Bone marrow (tissue), 2 donors: ENCODE measurements at places on chromosomes 2 and 18.

DNA sequence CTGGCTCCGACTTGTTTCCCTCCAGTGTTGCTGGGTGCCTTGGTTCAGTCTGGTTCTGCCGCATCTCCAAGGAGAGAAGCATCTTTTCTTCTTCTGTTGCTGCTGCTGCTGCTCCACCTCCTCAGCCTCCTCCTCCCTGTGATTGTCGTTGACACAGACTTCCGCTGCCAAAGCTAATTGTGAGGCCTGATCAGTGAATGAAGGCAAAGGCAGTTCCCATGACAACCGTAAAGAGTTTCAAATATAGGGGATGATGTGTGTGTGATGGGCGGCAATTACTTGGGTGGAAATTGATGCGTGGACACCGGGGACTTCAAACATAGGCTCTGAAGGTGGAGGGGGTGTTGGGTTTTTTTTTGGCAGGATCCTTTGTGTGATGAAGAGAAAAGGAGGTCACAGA lies 13.7 kb downstream of the TET3 start:
- DNase-seq, result no peak

GRCh38 chr2:74525717-74526648 lies at the start of gene DQX1:
DQX1 (minus strand) TSS chr2:74526231; CDS start chr2:74525729, 502 bp downstream.
- DNase-seq, result no peak

DNA sequence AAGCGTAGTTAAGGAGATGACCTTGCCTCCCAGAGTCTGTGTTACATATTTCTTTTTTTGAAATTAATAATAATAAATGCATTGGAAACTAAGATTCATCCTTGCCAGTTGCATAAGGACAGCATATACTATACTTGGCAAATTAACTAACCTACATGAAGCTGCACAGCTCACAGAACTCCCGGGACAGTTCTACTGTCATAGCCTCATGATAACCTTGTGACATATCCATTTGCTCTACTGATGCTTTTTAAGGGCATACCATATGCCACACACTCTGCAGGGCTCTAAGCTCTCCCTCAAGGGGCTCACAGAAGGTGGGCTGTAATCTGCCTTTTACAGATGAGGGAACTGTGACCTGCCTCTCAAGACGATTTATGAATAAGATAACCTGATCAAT lies 3.8 kb downstream of the ITGB1BP1 start:
- DNase-seq, result no peak

- no peak for DNase-seq
These were observed 66.1 kb downstream of the CHN1 start for GRCh38 chr2:174939046-174939445.

DNA sequence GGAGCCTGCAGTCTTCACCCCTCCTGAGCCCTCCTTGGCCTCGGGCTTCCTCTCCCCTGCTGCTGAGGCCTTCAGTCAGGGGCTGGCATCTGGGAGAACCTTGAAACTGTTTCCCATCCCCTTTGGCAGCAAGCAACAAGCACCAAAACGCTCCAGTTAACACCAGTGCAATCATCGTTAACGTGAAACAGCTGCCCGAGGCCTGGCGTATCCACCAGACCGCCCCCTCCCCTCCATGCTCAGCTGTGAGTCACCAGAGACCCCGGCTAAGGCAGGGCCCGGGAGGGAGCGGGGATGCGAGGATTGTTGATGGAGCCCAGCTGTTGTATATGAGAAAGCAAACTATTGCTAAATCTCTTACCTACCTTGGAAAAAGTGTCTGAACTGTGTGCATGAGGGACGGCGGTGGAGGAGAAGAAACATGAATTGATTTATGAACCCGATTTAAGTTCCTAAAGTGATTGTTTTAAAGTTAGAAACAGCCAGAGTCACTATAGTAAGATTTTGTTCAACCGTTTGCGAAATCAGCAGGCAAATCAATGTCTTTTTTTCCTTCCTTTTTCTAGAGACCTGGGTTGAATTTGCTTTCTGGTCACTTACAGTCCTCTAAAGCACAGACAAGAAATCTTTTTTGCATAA lies 5.2 kb downstream of the ZFP36L2 start:
- no peak for DNase-seq

GRCh38 chr2:161576421-161576820 lies 47.8 kb upstream of the SLC4A10 start:
- no peak for DNase-seq

GRCh38 chr2:234702731-234703225 lies 205.9 kb upstream of the ARL4C start:
- no peak for DNase-seq

- no peak for DNase-seq
These were observed 202.2 kb upstream of the TWIST2 start for GRCh38 chr2:238645716-238646115.

- no peak for DNase-seq
These were observed 2.5 kb downstream of the RAX start for GRCh38 chr18:59270689-59271257.

GRCh38 chr2:43484323-43484930 lies 111.4 kb downstream of the THADA start:
- peak; percentile 63 for DNase-seq

- DNase-seq, result no peak
These were observed 114.7 kb downstream of the BCL2L11 start for GRCh38 chr2:111235192-111236015.

- no peak for DNase-seq
These were observed 11.4 kb upstream of the PKDCC start for GRCh38 chr2:42036413-42036812.

DNA sequence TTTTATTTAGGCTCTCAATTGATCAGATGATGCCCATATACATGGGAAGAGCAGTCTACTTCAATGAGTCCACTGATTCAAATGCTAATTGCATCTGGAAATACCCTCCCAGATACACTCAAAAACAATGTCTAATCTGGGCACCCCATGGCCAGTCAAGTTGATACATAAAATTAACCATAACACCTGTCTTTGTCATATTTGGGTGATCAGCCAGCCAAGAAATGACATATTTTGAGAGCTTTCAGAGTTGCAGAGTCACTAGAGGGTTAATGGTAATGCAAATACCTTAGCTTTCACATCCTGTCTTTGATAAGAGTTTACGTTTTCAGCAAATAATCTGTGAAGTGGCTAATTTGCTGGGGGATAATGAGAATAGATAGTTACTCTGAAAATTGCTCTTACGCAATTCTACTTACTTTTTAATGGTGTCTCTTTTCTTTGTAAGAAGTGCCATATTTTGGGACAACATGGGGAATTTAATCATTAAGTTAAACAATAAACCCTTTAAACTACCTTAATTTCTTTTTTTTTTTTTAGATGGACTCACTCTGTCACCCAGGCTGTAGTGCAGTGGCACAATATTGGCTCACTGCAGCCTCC lies 49.1 kb downstream of the CCDC195 start:
- no peak for DNase-seq

- no peak for DNase-seq
These were observed 47.3 kb upstream of the PAPOLG start for GRCh38 chr2:60708630-60709320.

DNA sequence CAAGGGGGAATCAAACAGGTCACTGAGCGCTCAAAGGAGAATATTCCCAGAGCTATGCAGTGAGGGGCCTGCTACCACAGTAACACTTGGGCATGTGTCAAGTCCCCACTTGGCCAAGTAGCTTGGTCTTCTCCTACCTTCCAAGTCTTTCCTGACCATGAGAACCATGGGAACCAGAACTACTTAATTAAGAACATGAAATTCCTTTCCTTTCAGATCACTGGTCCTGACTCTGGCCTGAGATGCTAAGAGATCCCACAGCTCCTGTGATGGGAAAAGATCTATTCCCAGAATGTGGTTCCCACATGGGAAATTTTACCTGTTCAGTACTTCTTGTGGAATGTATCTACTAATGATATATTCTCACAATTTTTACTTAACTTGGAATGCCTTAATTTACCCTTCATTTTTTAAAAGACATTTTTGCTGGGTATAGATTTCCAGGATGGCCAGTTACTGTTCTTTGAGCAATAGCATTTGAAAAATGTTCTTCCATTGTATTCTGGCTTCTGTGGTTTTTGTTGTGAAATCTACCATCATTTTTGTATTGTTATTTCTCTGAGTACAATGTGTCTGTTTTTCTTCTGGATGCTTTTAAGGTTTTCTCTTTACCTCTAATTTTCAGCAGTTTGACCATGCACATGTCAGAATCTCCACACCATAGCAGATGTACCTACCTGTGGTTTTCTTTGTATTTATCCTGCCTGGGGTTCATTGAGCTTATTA lies 37.9 kb downstream of the KCNIP3 start:
- no peak for DNase-seq

- no peak for DNase-seq
These were observed 23.7 kb upstream of the AP1S3 start for GRCh38 chr2:223860809-223861738.

- DNase-seq, result no peak
These were observed 362.0 kb downstream of the SOX11 start for GRCh38 chr2:6054161-6054671.

GRCh38 chr2:63047321-63048279 lies 3.0 kb upstream of the OTX1 start:
- no peak for DNase-seq

- peak; percentile 32 for DNase-seq
These were observed 37.5 kb downstream of the PAX8 start for GRCh38 chr2:113240915-113241911.

DNA sequence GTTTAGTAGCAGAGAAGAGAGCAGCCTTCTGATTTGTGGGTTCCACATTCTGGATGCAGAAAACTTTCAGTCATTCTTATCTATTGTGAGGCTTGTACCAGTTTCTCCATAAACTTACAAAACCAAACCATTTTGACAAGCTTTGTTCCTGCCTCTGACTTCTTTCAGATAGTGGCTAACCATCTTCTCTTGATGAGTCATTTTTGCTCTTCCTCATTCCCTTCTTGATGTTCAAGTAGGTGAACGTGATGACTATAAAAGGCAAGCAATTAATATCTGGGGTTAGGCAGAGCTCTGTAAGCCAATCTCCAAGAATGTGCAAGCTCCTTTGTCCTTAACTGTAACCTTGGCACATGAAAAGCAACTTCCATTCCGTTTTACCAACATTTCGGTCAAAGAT lies 2083.1 kb upstream of the PIK3C3 start:
- DNase-seq, result no peak

GRCh38 chr18:29434650-29435049 lies 1257.7 kb upstream of the CDH2 start:
- DNase-seq, result no peak

GRCh38 chr18:32454593-32454992 lies 16.1 kb downstream of the GAREM1 start:
- no peak for DNase-seq

GRCh38 chr18:51135795-51136194 lies 61.7 kb downstream of the MEX3C start:
- no peak for DNase-seq

GRCh38 chr2:46569766-46570165 lies 90.4 kb downstream of the TMEM247 start:
- no peak for DNase-seq

- no peak for DNase-seq
These were observed 22.2 kb downstream of the MCFD2 start for GRCh38 chr2:46893269-46893939.

GRCh38 chr2:127220102-127220767 lies at the start of gene CYP27C1:
CYP27C1 (minus strand) TSS chr2:127220299; CDS start chr2:127220270, 29 bp downstream.
- no peak for DNase-seq

DNA sequence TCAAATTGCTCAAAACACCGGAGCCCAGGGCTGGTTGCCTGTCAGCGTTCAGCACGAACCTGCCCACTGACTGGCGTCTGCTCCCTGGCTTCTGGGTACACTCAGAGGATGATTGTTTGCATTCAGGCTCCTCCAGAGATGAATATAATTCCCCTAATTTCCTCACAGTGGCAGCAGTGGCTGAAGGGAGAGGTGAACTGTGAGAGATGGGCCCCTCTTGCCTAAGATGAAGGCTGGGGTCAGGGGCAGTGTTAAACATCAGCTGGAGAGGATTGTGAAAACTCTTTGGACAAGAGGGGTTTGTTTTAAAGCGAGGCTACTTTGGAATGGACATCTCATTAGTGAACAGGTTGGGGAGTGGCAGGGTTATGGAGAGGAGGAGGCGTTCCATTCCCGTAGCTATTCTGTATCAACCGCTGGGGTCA lies 31.0 kb downstream of the TCF7L1 start:
- no peak for DNase-seq

GRCh38 chr2:236720974-236721540 lies 151.4 kb downstream of the ACKR3 start:
- DNase-seq, result no peak

GRCh38 chr2:43762286-43762685 lies 11.6 kb upstream of the DYNC2LI1 start:
- no peak for DNase-seq

DNA sequence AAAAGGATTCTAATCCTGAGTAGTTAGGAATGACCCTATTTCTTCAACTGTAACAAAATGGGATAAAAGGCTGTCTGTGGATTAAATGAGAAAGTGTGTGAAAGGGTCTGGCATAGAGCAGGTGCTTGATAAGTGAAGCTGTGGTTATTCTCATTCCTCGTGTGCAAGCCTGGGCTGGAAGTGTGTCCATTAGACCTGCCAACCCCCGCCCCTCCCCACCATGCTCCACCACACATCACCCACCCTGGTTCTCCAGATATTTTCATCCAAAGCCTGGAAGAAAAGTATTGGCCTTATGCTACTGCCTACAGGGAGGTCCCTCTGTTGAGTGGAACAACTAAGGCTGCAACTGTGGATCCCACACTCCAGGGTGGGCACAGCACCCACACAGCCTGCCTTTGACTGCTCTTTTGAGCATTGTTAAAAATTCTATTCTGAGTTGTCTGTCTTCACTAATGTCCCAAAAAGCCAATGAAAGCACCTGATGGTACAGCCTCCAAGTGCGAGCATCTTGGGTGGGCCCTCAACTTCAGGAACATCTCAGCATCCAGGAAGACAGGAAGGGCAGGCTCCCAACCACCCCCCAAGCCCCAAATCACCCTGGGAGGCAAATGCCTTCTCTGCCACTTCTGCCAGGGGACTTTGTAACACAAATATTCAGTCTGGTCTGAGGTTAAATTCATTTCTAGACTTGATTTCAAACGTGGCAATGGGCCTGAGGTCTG lies 102.8 kb upstream of the PPP1CB start:
- no peak for DNase-seq

- DNase-seq, result no peak
These were observed 59.1 kb downstream of the COL6A3 start for GRCh38 chr2:237354892-237355291.

DNA sequence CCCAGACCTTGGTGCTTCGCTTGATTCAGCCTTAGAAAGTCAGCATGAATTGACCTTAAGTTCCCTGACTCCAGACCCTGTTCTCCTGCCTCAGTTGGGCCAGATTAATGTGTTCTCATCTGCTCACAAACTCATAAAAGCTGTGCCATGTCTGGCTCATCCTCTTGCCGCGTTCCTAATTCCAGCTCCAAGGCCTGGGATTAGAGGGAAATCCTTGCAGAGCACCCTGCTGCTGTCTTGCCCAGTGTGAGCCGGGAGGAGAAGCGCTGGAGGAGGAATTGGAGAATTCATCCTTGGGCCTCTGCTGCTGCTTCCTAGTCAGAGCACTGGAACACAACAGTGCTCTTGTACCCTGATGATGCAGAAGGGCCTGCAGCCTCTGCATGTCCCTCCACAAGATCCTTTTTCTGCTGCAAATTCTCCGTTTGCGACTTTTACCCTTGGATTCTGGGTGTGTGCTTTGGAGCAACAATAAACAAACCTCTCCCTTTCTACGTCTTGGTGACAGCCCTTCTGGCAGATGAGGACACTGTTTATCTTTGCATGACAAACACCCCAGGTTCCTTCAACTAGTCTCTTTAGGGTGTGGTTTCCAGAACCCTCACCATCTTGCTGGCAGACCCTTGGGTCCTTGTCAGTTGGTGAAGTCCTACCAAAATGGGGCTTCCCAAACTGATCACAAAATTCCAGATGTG lies 46.9 kb upstream of the CNGA3 start:
- DNase-seq, result no peak
